D341Med (cell line): ENCODE measurements at places on chromosomes 2 and 18.

GRCh38 chr2:69686813-69687212 is 43.3 kb upstream of the AAK1 start:
- no peak for DNase-seq

GRCh38 chr2:173511942-173512341 is 157.3 kb downstream of the CDCA7 start:
- DNase-seq = no peak

GRCh38 chr2:46570396-46570795 is 91.0 kb downstream of the TMEM247 start:
- no peak for DNase-seq

- DNase-seq = no peak
These were observed 444.9 kb upstream of the MAP2 start for GRCh38 chr2:208978946-208979345.

- DNase-seq = no peak
These were observed 111.1 kb downstream of the SGPP2 start for GRCh38 chr2:222535477-222535876.

DNA sequence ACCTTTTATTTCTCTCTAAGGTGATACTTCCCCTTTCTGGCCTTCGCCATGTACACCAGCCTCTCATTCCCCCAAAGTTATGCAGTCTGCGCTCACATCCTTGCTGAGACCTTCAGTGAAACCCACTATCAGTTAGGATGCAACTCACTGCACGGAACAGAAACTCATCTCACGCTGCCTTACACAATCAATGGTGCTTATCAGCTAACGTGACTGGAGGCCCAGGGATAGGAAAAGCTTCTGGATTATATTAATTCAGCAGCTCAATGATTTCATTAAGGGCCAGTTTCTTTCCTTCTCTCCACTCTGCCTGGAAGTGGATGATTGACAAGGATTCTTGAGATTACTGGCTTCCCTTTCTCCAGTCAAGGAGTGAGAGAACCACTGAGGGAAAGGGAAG is 44.8 kb downstream of the CDH2 start:
- DNase-seq = no peak

GRCh38 chr18:45653090-45653489 is 37.8 kb downstream of the SLC14A2 start:
- no peak for DNase-seq

GRCh38 chr2:160132761-160133160 is 67.3 kb downstream of the ITGB6 start:
- no peak for DNase-seq

- DNase-seq = no peak
These were observed 17.5 kb upstream of the DPP4 start for GRCh38 chr2:162091325-162092007.

DNA sequence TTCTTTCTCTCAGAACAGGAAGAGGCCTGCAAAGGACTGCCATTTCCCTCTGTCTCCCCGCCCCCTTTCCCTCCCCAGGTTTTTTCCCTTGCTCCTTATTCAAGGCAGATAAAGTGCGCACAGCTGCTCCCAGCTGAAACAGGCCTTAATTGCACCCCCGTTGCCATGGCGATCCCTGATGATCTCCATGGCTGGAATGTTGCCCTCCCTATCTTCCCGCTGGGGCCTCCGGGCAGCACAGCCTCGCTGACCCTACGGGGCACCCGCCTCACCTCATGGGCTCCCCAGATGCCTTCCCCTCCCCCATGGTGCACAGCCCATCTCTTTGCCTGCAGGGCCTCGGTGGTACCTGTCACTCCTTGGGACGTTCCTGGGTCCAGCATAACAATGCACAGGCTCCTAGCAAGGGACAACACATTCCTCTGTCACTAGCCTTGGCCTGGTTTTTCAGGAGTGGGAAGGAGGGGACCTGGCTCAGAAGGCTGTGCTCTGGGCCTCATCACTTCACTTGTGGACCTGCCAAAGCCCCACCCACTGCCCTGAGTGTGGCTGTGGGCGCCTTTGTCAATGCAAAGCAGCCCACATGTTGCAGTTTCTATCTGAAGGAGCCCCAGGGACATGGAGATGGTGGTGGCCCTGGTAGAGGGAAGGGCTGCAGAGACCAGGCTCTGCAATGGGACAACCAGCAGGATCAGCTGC is 115.0 kb downstream of the CELF4 start:
- no peak for DNase-seq

GRCh38 chr18:61546590-61546989 is 213.4 kb downstream of the CDH20 start:
- DNase-seq = no peak

GRCh38 chr18:8036551-8036950 is 469.4 kb downstream of the PTPRM start:
- no peak for DNase-seq

DNA sequence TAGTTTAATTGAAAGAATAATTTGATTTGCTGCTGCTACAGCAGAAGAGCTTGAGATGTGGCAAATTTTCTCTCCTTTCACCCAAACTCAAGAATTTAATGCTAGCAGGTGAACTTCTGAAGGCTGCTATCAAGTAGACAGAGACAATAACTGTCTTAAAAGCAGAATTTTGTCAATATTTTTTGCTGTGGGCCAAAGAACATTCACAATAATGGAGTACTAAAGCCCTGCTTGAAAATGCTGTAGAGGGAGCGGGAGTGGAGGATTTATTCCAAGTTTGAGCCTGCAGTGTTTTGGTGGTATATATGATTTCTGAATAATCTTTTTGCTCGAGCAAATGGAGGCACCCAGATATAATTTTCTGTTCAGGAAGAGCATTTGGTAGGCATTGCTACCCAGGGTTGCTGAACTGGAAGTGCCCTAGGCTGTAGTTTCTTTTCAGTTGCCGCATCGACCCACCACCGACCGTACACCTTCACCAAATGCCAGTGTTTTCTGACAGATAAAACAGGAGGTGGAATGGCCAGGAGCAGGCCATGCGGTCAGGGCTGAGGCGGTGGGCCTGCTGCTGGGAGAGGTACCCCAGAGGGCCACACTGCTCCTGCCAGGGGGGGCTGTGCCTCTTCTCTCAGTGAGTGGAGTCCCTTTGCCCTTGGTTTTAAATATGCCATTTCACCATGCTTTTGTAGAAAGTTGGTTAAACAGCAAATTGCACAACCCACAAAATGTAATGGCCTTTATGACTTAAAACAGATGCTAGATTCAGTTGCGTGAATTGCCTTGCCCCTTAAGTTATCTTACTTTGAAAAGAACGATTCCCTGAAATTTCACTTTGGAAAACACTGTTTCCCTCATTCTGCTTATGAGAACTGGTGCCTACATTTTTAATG is 36.4 kb downstream of the TSHZ1 start:
- DNase-seq = no peak

- peak; percentile 86 for DNase-seq
These were observed 96.9 kb upstream of the ZNF397 start for GRCh38 chr18:35143622-35144596.

GRCh38 chr18:71743634-71744033 is 800.5 kb downstream of the CBLN2 start:
- no peak for DNase-seq

DNA sequence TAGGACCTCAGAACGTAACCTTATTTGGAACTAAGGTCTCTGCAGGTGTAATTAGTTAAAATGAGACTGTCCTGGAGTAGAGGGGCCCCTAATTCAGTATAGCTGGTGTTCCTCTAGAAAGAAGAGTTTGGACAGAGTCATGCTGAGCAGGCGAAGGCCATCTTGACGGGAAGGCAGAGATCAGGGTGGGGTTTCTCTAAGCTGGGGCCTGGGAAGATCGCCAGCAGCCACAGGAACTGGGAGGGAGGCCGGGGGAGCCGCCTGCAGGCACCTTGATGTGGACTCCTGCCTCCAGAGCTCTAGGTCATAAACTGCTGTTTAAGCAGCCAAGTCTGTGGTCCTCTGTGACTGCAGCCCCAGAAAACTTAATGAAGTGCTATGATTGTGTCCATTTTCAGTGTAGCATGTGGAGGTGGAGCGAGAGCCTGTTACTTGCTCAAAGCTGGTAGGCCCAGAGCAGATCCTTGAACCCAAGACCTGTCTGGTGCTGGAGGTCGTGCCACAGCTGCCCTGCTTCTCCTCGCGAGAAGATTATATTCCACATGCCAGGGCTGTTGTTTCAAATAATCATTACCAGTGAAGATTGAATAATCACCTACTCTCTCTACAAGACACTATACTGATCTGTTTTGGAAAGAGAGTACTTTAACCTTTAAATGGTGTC is 105.7 kb downstream of the TPO start:
- DNase-seq = no peak

- DNase-seq = no peak
These were observed 12.5 kb upstream of the GPR155 start for GRCh38 chr2:174499371-174499770.
